Kidney (tissue), 22 donors: ENCODE measurements at places on chromosomes 3 and 15. TPM values are rescaled to one million over a fixed set of nuclear protein-coding genes. Genes with fewer than 3 reads are reported as not detected.

SLC12A1 gene
- 370 TPM for polyA plus RNA-seq

INSYN1 gene
- polyA plus RNA-seq, result 39.6 TPM

MYO1E gene
- 41.9 TPM for polyA plus RNA-seq

PARP15 gene
- polyA plus RNA-seq, result not detected

LRRC2 gene
- 3.4 TPM for polyA plus RNA-seq

HTR3E gene
- not detected for polyA plus RNA-seq

SLC28A2 gene
- polyA plus RNA-seq, result 0.17 TPM

CLRN1 gene
- not detected for polyA plus RNA-seq

ALDH1L1 gene
- 199 TPM for polyA plus RNA-seq

LRRC49 gene
- polyA plus RNA-seq, result 13.2 TPM

SMAD6 gene
- 15.4 TPM for polyA plus RNA-seq

SLC27A2 gene
- 31.2 TPM for polyA plus RNA-seq

PARP14 gene
- 14.9 TPM for polyA plus RNA-seq

RBP2 gene
- polyA plus RNA-seq, result 13.5 TPM

BLM gene
- 1.1 TPM for polyA plus RNA-seq

GOLGA8G gene
- polyA plus RNA-seq, result not detected

ATP13A5 gene
- polyA plus RNA-seq, result not detected

ABI3BP gene
- 7.1 TPM for polyA plus RNA-seq

DPH3 gene
- polyA plus RNA-seq, result 16.3 TPM

C15orf40 gene
- polyA plus RNA-seq, result 44.1 TPM

CLDN16 gene
- polyA plus RNA-seq, result 28.4 TPM

GOLGA6L7 gene
- not detected for polyA plus RNA-seq

GRK7 gene
- polyA plus RNA-seq, result not detected

SERPINI1 gene
- 35.3 TPM for polyA plus RNA-seq

MOBP gene
- not detected for polyA plus RNA-seq

HIGD2B gene
- not detected for polyA plus RNA-seq

ALG1L2 gene
- polyA plus RNA-seq, result not detected

KNSTRN gene
- polyA plus RNA-seq, result 5.5 TPM

ZNF662 gene
- polyA plus RNA-seq, result 4.9 TPM

DGKG gene
- 0.95 TPM for polyA plus RNA-seq

CFAP100 gene
- polyA plus RNA-seq, result 0.60 TPM

CASR gene
- polyA plus RNA-seq, result 14.8 TPM

COL6A6 gene
- not detected for polyA plus RNA-seq

GPR149 gene
- polyA plus RNA-seq, result not detected

SI gene
- 0.11 TPM for polyA plus RNA-seq

ACTRT3 gene
- 4.5 TPM for polyA plus RNA-seq

SCG5 gene
- polyA plus RNA-seq, result 1.6 TPM

ARNT2 gene
- polyA plus RNA-seq, result 12.2 TPM

ADAMTS17 gene
- polyA plus RNA-seq, result 1.7 TPM

TAGLN3 gene
- 5.7 TPM for polyA plus RNA-seq

PPARG gene
- polyA plus RNA-seq, result 19.0 TPM

PLA2G4E gene
- not detected for polyA plus RNA-seq

IL16 gene
- 1.4 TPM for polyA plus RNA-seq

MAN2C1 gene
- polyA plus RNA-seq, result 126 TPM

COL6A5 gene
- polyA plus RNA-seq, result not detected

KLF15 gene
- polyA plus RNA-seq, result 30.0 TPM

GABRB3 gene
- 4.7 TPM for polyA plus RNA-seq

GATA2 gene
- 22.9 TPM for polyA plus RNA-seq

SLC28A1 gene
- 51.2 TPM for polyA plus RNA-seq

GLT8D1 gene
- 62.1 TPM for polyA plus RNA-seq

TMCO5A gene
- not detected for polyA plus RNA-seq

CACNA2D2 gene
- 6.0 TPM for polyA plus RNA-seq
